ENCODE measurements at places on chromosomes 2 and 18.

DNA sequence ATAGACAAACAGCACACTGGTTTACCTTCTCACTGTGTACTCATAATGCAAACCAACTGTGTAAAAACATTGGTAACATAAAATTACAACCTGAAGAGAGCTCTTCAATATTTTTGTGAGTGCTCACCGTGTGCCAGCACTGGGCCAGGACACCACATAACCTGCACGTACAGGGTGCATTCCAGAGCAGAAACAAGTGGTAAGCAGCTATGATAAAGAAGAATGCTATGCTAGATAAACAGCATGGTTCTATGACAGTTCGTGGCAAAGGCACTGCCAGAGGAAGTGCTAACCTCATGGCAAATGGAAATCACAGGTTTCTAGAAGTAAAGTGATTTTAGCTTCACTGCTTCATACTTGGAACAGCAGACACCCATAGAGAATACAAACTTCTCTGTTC is 343.5 kb downstream of the MTX2 start:
- DNase-seq: no peak
- no peaks in the 10 kb centered on the region for H3K4me1 ChIP-seq
- no peak overlapping the region for H3K4me3 ChIP-seq
- peaks cover 80% of the 10 kb centered on the region for H3K27me3 ChIP-seq
- no peaks in the 10 kb centered on the region for H3K36me3 ChIP-seq

GRCh38 chr18:26813043-26813442 is 52.5 kb downstream of the AQP4 start:
- no peak overlapping the region for H3K4me3 ChIP-seq
- no peaks in the 10 kb centered on the region for H3K27me3 ChIP-seq
- H3K4me1 ChIP-seq: no peaks in the 10 kb centered on the region
- DNase-seq: no peak
- H3K36me3 ChIP-seq: no peaks in the 10 kb centered on the region

DNA sequence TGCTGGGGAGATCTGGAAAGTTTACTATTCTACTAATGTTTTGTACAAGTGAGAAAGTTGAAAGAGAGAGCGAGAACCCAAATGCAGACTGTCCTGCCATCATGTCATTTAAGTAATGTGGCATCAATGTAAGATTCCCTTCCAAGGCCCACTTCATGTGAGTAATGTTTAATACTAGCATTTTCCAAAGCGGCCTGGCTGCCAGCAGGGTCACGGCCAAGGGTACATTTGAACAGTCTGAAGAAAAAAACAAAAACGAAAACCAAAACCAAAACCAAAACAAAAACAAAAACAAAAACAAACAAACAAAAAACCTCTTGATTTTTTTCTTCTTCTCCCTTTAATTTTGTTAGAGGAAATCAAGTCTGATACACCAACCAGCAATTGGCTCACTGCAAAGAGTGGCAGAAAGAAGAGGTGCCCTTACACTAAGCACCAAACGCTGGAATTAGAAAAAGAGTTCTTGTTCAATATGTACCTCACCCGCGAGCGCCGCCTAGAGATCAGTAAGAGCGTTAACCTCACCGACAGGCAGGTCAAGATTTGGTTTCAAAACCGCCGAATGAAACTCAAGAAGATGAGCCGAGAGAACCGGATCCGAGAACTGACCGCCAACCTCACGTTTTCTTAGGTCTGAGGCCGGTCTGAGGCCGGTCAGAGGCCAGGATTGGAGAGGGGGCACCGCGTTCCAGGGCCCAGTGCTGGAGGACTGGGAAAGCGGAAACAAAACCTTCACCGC is 2.2 kb downstream of the HOXD10 start:
- peaks cover 81% of the 10 kb centered on the region for H3K27me3 ChIP-seq
- peak overlapping the region; percentile 36 for H3K4me3 ChIP-seq
- no peak overlapping the region for H3K27ac ChIP-seq
- peaks cover 16% of the 10 kb centered on the region for H3K4me1 ChIP-seq
- H3K36me3 ChIP-seq: peaks cover 22% of the 10 kb centered on the region

DNA sequence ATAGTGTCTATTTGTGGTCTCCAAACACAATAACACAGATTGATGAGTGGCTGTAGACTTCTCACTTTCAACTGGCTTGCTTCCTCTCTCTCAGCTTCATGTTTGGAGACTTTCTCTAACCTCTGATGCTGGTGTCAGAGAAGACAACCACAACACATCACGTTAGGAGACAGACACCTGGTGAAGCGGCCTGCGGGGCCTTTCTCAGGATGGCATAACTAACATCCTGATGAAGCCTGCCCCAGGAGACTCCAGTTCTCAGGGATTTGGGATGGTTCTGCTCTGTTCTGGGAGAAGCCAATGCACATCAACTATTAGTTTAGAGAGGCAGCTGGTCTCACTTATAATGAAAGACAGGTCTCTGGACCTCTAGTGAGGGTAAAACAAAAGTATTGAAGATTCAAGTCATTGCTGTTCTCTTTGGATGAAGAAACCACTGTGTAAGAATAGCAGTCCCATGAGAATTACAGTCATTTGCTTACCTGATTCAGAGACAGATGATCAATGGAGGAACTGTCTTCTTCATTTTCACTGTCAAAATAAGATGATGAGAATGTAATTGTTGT is 2.0 kb downstream of the IL1A start:
- H3K4me3 ChIP-seq: no peak overlapping the region
- no peak overlapping the region for H3K27ac ChIP-seq
- H3K36me3 ChIP-seq: no peaks in the 10 kb centered on the region
- no peak for DNase-seq
- peaks cover 18% of the 10 kb centered on the region for H3K27me3 ChIP-seq

GRCh38 chr2:218781691-218782527 is at the start of gene CYP27A1:
Gene CYP27A1 (plus strand): TSS chr2:218782147. CDS start chr2:218782183, 36 bp downstream.
- DNase-seq: no peak
- H3K27me3 ChIP-seq: peaks cover 57% of the 10 kb centered on the region
- H3K27ac ChIP-seq: no peak within 1 kb of the TSS
- H3K4me1 ChIP-seq: no peaks in the 10 kb centered on the region
- H3K36me3 ChIP-seq: peaks cover 2% of the 10 kb centered on the region

DNA sequence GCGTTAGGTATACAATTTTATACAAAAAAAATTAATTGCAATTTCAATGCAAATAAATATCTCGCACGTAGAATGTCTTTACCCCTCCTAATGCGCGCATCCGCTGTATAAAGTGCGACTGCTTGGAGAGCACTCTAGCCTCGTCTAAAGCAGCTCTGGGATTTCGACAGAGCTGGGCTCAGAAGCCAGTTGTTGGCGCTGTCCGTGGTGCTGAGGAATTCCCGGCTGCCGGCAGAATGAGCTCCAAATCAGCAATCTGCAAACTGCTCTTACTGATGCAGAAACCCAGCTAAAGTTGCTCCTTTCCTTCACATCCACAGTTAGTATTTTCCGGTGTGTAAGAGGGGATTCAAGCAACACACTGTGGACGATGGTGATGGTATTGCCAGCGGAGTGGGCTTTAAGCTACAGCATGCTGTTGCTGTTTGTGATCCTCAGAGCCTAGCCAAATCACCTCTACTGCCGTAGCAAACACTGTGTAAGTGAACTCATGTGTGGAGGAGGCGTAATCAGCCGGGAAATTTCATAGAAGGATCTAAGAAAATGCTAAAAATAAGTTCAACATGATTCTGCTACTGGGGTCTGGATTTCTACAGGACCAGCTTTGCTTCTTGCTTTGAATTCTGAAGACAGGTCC is at the start of gene VWC2L:
VWC2L (plus strand) TSS at position 137 of the 637 bp plus-strand sequence. CDS start 3,140 bp downstream, outside the sequence.
- H3K27ac ChIP-seq: no peak within 1 kb of the TSS
- H3K36me3 ChIP-seq: no peaks in the 10 kb centered on the region
- DNase-seq: no peak
- H3K4me1 ChIP-seq: no peaks in the 10 kb centered on the region
- no peaks in the 10 kb centered on the region for H3K27me3 ChIP-seq

GRCh38 chr18:1930291-1931270 is 640.7 kb downstream of the METTL4 start:
- no peak for DNase-seq
- no peak overlapping the region for H3K27ac ChIP-seq
- H3K27me3 ChIP-seq: no peaks in the 10 kb centered on the region
- no peak overlapping the region for H3K4me3 ChIP-seq

DNA sequence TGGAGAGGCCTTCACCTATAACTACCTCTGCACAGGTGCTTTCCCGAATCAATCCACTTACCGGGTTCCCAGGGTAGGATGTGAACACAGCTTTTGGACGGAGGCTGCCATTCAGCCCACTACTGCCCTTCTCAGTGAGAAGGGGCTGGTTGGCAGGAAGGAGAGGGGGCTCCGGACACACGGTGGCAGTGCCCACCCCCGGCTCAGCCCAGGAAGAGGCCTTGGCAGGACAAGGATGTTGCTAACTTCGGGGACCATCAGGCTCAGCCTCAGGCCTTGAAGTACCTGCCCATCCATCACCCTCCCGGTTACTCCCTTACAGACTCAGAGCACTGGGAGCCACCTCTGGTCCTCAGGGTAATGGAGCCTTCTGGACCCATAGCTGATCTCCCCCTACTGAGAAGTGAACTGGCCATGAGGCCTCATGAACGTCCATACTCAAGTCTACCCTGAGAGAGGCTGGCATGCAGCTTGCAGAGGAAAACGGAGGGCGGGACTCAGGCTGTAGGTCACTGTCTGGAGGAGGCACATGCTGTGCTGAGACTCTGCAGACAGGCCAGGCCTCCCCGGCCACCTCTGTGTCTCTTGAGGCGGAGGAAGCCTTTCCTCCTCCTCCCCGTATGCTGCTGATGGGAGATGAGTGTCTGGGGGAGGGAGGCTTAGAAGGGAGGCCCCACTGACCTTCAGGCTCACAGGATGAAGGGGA is 191.0 kb downstream of the TWIST2 start:
- H3K27ac ChIP-seq: no peak overlapping the region
- no peaks in the 10 kb centered on the region for H3K4me1 ChIP-seq
- H3K36me3 ChIP-seq: peaks cover 5% of the 10 kb centered on the region
- DNase-seq: no peak
- no peak overlapping the region for H3K4me3 ChIP-seq

GRCh38 chr2:88538362-88538917 is 85.9 kb upstream of the FOXI3 start:
- peaks cover 56% of the 10 kb centered on the region for H3K27me3 ChIP-seq
- H3K4me3 ChIP-seq: no peak overlapping the region
- DNase-seq: no peak
- no peak overlapping the region for H3K27ac ChIP-seq

- DNase-seq: no peak
- no peak overlapping the region for H3K4me3 ChIP-seq
- H3K36me3 ChIP-seq: no peaks in the 10 kb centered on the region
- H3K27me3 ChIP-seq: no peaks in the 10 kb centered on the region
- no peaks in the 10 kb centered on the region for H3K4me1 ChIP-seq
Observed at GRCh38 chr18:31213641-31214040, 51.0 kb upstream of the DSC1 start.

DNA sequence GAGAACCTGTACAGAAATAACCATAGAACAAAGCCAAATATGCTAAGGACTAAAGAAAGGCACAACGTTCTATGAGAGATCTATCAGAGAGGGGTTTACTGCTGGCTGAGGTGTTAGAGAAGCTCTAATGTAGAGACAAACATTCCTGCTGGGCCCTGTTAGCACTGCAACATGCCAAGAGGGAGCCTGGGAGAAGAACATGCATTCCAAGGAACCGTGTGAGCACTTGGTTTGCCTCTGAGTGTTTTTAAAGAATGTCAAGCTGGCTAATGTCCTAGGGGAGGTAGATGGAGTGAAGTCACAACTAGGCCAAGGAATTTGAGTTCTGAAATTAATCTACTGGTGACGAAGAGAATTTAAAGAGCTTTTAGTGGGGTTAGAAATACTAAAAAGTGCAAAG is 384.3 kb upstream of the LYPD1 start:
- H3K4me1 ChIP-seq: no peaks in the 10 kb centered on the region
- no peaks in the 10 kb centered on the region for H3K27me3 ChIP-seq
- no peaks in the 10 kb centered on the region for H3K36me3 ChIP-seq

DNA sequence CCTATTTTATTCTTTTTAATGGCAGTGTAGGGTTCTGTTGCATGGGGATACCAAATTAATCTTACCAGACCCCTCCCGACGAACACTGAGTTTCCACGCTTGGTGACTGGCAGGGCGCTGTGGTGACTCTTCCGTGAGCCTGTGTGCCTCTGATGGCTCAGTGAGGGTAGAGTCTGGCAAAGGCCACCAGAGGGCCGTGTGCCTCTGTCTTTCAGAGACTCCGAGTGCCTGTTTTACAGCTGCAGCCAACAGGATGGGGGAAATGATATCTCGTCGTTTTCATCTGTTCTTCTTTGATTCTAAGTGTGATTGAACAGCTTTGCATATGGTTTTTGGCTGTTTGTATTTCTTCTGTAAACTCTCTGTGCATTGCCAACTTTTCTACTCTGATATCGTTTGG is 99.8 kb downstream of the ZNF236 start:
- peaks cover 46% of the 10 kb centered on the region for H3K36me3 ChIP-seq
- no peak overlapping the region for H3K4me3 ChIP-seq
- no peak overlapping the region for H3K27ac ChIP-seq
- peaks cover 12% of the 10 kb centered on the region for H3K4me1 ChIP-seq
- DNase-seq: no peak
- no peaks in the 10 kb centered on the region for H3K27me3 ChIP-seq

- no peaks in the 10 kb centered on the region for H3K27me3 ChIP-seq
- DNase-seq: no peak
- no peaks in the 10 kb centered on the region for H3K4me1 ChIP-seq
- H3K4me3 ChIP-seq: no peak overlapping the region
- no peak overlapping the region for H3K27ac ChIP-seq
Observed at GRCh38 chr2:164868563-164869419, 27.2 kb upstream of the COBLL1 start.

- peaks cover 3% of the 10 kb centered on the region for H3K36me3 ChIP-seq
- DNase-seq: no peak
- H3K27me3 ChIP-seq: no peaks in the 10 kb centered on the region
- peaks cover 6% of the 10 kb centered on the region for H3K4me1 ChIP-seq
- no peak overlapping the region for H3K27ac ChIP-seq
- no peak overlapping the region for H3K4me3 ChIP-seq
Observed at GRCh38 chr2:43251171-43251731, 24.8 kb upstream of the ZFP36L2 start.

- H3K4me1 ChIP-seq: no peaks in the 10 kb centered on the region
- H3K36me3 ChIP-seq: no peaks in the 10 kb centered on the region
- H3K27me3 ChIP-seq: no peaks in the 10 kb centered on the region
- no peak overlapping the region for H3K27ac ChIP-seq
- H3K4me3 ChIP-seq: no peak overlapping the region
Observed at GRCh38 chr2:117686699-117687098, 127.8 kb upstream of the DDX18 start.

DNA sequence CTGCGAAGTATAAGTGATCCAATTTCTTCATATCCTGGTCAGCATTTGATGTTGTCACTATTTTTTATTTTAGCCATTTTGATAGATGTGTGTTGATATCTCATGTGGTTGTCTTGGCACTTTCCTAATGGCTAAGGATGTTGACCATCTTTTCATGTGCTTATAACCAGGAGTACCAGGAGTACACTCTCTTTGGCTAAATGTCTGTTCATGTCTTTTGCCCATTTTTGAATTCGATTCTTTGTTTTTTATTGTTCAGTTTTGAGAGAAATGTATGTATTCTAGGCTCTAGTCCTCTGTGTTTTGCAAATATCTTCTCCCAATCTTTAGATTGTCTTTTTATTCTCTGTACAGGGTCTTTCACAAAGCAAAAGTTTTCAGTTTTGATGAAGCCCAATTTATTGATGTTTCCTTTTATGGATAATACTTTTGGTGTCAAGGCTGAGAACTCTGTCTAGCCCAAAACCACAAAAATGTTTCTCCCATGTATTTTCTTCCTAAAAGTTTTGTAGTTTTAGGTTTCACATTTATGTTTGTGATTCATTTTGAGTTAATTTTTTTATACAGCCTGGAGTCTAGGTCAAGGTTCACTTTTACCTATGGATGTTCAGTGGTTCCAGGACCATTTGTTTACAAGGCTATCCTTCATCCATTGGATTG is 65.4 kb downstream of the SDC1 start:
- H3K36me3 ChIP-seq: no peaks in the 10 kb centered on the region
- H3K27me3 ChIP-seq: peaks cover 28% of the 10 kb centered on the region
- H3K4me1 ChIP-seq: no peaks in the 10 kb centered on the region

All from central memory CD8-positive, alpha-beta T cell (primary cell).